ENCODE measurements at places on chromosomes 1 and 21.

GRCh38 chr1:38990386-38990737, 714 bp upstream of the AKIRIN1 start:
- no peak for DNase-seq

- no peak for DNase-seq
Measured at GRCh38 chr1:214165850-214166374, 115.0 kb upstream of the SMYD2 start.

GRCh38 chr1:184116287-184116686, 64.8 kb downstream of the TSEN15 start:
- DNase-seq = no peak

DNA sequence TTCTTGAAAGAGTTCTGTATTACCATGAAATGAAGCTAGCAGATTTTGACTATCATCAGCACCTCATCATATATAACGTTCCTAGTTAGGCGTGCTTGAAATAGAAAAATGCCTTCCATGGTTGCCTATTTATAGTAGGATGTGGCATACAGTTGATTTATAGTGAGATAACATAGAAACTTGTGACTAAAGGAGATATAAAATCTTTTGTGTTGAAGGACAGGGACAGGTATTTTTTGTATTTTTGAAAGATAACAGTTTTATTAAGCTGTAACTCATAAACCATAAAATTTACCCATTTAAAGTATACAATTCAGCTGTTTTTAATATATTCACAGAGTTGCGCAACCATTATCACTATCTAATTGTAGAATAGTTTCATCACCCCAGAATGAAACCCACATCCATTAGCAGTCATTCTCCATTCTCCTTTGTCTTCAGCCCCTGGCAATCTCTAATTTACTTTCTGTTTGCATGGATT, 19.3 kb downstream of the SPEN start:
- no peak for DNase-seq

- no peak for DNase-seq
Measured at GRCh38 chr1:219666242-219666641, 53.3 kb upstream of the ZC3H11B start.

- no peak for DNase-seq
Measured at GRCh38 chr1:76153841-76154205, 79.3 kb downstream of the ST6GALNAC3 start.

GRCh38 chr1:101299141-101299540, 62.3 kb downstream of the S1PR1 start:
- DNase-seq = no peak

- DNase-seq = no peak
Measured at GRCh38 chr1:54323324-54323739, 82.9 kb downstream of the SSBP3 start.

- no peak for DNase-seq
Measured at GRCh38 chr1:89945852-89946476, 48.9 kb upstream of the ZNF326 start.

DNA sequence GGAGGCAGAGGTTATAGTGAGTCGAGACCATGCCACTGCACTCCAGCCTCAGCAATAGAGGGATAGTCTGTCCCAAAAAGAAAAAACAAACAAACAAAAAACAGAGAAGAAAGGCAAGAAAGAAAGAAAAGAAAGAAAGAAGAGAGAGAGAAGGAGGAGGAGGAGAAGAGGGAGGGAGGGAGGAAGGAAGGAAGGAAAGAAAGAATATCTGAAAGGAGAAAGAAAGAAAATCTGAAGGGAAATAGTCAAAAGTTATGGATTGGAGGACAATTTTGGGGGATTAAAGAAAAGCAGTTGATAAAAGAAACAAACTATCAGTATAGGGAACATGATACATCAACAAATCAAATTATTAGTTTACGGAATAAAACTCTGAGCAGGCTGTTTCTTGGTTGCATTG, 67.4 kb upstream of the TBX15 start:
- DNase-seq = no peak

DNA sequence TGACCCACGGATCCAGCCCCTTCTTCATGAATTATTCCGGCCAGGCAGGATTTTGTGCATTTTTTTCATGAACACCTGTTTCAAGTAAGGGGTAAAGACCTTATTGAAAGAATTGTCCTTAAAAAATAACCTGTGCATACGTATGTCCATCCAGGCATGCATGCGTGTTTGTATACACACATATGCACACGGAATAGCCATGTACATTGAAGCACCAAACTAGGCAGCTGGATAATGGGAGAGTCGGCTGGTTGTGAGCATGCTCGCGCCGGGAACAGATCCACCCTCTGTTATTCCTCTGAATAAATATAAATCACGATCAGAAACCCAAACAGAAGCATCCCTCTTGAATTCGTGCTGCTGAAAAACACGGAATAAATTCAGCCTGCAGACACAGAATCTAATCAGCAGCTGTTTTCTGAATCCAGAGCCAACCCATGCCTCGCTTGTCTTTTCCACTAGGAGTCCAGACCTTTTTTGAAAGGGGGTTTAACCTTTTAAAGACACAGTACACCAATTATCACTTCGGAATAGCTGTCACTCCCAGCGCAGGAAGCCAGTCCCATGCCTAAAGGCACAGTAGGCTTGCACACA, at the start of gene HIVEP3:
HIVEP3 (minus strand) TSS at position 473 of the 594 bp plus-strand sequence.
- DNase-seq = peak; percentile 54

- no peak for DNase-seq
Measured at GRCh38 chr1:232459087-232459486, 170.8 kb downstream of the SIPA1L2 start.

DNA sequence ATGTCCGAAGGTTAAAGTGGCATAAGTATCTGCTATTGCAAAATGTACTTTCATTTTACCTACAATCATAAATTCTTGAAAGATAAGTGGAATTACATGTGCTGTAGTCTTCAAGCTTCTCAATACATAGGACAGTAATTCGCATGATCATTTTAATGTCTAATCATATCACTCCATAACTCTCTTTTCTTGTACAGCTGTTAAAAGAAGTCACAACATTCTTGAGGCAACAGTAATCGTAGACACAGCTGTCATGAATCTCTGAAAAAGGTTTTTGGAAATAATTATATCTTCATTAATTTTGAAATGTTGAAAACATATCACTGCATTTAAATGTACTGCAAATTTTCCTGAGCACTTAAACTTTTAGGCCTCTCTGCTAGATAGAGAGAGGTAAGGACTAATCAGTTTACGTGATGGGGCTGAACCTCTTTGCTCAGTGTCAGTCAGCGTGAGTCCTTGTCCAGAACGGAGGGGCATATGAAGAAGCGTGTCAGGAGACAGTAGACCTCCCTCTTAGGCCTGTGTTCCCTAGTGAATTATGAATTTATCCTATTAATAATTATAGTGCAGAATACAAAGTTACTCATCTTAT, 133.4 kb downstream of the NEK7 start:
- DNase-seq = no peak

DNA sequence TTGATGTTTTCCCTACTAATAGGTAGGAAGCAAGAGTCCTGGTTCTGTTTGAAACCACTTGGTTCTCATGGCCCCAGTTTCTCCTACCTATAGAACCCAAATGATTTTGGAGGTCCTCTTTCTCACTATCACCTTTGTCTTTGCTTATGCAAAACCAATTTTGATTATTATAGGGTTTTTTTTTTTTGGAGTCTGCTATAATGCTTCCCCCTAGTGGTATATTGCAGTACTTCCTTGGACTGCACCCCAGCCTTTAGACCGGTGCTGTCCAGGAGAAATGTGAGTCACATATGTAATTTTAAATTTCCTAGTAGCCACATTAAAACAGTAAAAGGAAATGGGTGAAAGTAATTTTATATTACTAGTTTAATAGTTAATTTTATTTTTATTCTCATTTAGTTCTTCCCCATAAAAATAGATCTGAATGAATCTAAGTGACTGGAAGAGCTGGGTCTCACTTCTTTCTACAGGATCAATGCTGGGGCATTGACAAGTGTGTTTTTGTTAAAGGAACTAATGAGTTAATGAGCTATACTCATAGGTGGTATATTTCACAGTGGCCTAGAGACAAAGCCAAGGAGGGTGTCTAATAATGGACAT, 10.6 kb downstream of the FCMR start:
- no peak for DNase-seq

- DNase-seq = no peak
Measured at GRCh38 chr1:38690790-38691449, 168.7 kb downstream of the RRAGC start.

DNA sequence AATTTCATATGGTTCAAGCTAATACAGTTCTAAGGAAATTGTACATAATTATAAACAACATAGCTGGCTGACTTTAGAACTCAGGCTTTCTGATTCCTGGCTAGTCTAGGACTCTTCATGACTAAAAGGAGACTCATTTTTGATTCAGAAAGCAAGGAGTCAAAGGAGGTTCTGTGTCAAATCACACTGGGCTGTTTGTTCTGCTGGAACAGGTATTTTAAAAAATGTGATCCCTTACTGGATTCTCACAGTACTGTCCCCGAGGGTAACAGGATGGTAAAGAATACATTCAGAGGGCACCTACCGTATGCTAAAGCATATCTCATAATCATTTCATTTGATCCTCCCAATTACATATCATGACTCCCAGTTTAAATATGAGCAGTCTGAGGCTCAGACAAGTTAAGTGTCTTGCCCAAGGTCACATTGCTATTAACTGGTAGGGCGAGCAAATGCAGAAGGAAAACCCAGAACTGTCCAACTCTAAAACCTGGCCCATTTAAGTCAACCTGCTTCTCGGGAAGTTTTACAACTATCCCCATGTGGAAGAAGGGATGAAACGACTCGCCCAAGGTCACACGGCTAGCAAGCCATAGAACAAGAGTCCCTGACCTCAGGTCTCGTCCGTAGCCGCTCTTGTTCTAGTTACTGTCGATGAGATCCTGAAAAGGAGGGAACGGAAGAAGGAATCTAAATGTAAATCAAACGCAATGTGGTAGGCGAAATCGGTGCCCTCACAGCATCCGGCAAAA, 675 bp downstream of the MYSM1 start:
- DNase-seq = no peak

DNA sequence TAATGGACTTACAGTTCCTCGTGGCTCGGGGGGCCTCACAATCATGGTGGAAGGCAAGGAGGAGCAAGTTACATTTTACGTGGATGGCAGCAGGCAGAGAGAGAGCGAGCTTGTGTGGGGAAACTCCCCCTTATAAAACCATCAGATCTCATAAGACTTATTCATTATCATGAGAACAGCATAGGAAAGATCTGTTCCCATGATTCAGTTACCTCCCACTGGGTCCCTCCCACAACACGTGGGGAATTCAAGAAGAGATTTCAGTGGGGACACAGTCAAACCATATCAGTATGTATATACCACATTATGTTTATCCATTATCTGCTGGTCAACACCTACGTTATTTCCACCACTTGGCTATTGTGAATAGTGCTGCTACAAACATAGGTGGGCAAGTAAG, 352.3 kb upstream of the B3GALT2 start:
- DNase-seq = no peak

- DNase-seq = no peak
Measured at GRCh38 chr1:190699165-190699564, 221.5 kb upstream of the BRINP3 start.

- DNase-seq = no peak
Measured at GRCh38 chr1:194369060-194369459, 1182.6 kb upstream of the B3GALT2 start.

GRCh38 chr1:86527306-86527705, 19.6 kb upstream of the CLCA4 start:
- DNase-seq = no peak

GRCh38 chr1:206856674-206857464, 8.6 kb upstream of the IL20 start:
- no peak for DNase-seq

GRCh38 chr1:236281198-236281653, 532 bp downstream of the ERO1B start:
- DNase-seq = peak; percentile 28

DNA sequence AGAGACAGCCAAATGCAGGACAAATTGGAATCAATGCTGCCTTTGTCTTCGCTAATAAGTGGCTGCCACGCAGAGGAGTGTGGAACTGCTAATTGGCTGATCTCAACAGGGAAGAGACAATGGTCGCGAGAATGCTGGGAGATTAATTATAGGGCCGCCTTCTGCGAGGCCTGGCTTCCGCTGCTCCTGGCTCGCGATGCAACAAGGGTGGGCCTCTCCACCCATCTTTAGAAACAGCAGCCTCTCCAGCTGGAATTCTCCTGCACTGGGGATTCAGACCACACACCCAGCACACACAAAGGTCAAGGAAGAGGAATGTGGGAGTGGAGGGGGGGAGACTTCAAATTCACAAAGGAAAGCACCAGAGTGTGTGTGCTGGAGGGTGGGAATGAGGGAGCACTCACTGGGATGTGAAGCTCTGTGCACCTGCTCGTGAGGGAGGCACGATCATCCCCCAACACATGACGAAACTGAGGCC, 200.7 kb upstream of the GRIK3 start:
- no peak for DNase-seq

GRCh38 chr1:231396643-231397042, 25.4 kb downstream of the EGLN1 start:
- DNase-seq = no peak

GRCh38 chr1:107863342-107863741, 101.6 kb downstream of the VAV3 start:
- DNase-seq = no peak

GRCh38 chr1:66580081-66580480, 46.1 kb downstream of the SGIP1 start:
- no peak for DNase-seq

GRCh38 chr1:11526071-11526895, 47.3 kb downstream of the DISP3 start:
- no peak for DNase-seq

DNA sequence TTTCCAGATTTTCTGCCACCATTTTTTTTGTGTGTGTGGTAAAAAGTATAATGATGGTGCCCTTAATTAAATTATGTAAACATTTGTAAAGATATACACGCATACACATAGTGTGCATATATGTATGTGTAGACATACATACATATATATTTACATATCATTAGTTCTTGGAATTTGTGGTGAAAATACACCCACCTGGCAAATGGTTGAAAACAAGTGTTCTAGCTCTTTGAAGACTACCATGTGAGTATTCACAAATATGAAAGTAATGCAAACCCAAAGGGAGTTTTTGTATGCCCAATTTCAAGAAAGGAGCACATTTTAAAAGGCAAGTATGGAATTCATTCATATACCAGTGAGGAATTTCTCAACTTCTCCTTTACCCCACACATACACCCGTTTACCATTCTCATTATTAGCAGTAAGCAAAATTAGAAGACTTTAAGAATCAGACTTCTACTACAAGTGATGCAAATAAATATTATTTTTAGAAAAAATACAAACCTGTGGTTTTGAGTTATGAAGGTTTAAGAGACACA, 8.0 kb downstream of the RABGAP1L start:
- DNase-seq = no peak

- no peak for DNase-seq
Measured at GRCh38 chr1:150973836-150974579, 627 bp downstream of the CERS2 start.
